ENCODE measurements at places on chromosomes 12 and 14.

DNA sequence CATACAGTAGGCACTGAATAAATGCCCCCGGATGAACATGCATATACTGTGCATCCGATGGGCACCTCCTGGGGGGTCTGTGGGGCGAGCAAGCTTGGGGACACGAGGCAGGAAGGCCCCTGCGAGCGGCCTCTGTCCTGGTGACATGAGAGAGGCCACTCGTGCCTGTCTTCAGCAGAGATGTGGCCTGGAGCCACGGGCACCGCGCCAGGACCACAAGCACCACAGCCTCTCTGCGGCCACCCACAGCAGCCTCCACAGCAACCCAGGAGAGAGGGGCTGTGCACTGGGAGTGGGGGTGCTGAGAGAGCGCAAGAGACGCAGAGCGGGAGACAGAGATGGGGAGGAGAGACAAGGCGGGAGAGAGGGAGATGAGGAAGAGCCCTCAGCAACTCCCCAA is 118.5 kb downstream of the RFLNA start:
- peak; percentile 89 for DNase-seq

- peak; percentile 56 for DNase-seq
These were observed 95.2 kb downstream of the CALM1 start for GRCh38 chr14:90491911-90492531.

GRCh38 chr14:26427097-26427496 is 170.7 kb downstream of the NOVA1 start:
- no peak for DNase-seq

DNA sequence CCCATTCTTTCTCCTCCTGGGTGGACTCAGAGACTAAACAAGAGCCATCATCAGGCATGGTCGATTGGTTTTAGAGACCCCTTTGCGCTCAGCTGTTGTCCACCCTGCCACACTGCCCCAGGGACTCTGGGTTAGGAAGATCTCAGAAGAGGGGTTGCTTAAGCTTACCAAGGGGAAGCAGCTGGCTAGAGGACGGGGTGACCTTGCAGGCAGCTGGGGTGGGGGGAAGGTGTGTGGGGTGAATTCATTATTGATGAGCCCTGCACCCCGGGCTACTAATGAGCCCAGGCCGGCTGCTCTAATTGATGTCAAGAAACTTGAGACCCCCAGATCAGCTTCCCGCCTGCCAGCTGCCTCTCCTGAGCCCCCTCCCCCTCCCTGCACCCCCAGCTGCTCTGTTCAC is 8.7 kb upstream of the ZNF385A start:
- no peak for DNase-seq

DNA sequence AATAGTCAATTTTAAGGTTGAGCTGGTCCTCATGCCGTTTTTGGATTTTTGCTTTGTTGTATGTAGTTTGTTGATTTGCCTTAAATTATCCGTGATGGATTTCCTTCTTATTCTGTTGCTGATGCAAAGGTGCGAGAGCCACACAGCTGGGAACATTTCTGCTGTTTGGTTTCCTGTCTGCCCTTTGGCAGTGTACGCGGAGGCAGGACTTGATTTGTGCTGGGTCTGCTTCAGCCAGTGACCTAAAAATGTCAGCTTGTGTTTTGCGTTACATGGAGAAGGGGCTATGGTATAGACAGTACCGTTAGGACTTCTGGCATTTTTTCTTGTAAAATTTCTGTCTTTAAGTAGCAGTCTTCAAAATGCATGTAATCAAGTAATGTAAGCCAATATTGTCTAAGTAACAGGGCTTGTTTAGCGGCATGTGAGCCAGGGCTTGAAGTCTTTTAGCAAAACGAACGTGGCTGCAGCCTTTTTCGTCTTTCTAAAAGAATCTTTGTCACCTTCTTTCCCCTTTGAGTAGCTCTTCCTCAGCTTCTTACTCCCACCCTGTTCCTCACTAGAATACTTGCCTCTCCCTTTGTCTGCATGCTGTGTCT is 18.2 kb upstream of the RD3L start:
- DNase-seq: no peak

GRCh38 chr12:94596596-94596995 is 53.8 kb downstream of the TMCC3 start:
- no peak for DNase-seq

- no peak for DNase-seq
These were observed 2.3 kb downstream of the C1QL4 start for GRCh38 chr12:49334681-49335080.

DNA sequence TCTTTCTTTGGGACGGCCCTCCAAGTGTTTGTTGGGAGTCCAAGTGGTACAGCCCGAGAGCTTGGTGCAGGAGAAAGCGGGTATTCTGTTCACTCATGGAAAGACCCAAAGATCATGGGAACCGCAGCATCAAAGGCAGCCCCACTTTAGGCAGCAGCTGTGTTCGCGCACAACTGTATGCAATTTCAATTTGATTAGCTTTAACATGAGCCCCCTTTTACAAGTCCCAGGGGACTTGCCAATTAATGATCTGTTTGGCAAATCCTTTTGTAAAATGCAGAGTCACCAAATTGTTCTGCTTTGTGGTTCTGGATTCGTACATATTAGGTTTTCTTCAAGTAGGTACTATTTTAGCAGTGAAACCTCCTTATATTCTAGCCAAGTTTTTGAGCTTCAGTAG is 217.7 kb downstream of the AACS start:
- no peak for DNase-seq

DNA sequence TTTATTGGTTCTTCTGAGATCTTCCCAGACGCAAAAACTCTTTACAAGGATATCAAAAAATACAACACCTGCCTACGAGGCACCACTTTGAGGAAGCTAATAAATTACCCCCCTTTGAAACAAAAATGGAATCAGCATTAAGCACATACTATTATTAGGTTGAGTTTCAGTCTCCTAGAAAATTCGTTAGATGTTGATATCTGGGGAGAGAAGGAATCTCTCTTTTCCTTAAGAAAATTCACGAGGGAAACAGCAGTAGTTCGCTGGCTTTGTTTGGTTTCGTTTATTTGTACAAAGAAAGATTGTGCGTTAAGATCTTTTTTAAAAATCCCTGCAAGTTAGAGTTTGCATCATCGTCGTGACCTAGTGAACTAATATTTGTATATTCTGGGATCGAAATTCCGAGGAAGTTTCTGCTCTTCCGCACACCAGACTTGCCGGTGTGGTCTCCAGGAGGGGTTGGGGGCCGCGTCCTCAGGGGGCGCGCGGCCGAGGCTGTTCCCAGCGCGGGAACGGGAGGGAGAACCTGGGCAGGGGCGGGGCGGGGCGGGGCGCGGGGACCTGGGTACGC is 12.1 kb downstream of the NKX2-1 start:
- no peak for DNase-seq

DNA sequence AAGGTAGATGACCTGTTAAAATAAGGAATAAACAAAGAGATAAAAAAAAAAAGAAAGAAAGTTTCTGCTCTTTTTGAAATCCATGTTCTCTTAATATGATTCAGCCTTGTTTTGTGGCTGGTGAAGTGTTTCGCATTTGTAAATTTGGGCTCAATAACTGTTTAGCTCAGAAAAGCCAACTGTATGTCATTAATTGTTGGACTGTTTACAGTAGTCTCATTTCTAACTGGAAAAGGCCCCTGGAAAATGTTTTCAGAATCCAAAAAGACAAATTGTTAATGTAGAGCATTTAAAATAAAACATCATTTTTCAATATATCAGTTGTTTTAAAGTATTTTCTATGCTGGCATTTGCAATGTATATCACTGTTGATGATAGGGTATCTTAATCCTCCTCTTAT is 47.4 kb upstream of the DYRK2 start:
- DNase-seq: no peak

DNA sequence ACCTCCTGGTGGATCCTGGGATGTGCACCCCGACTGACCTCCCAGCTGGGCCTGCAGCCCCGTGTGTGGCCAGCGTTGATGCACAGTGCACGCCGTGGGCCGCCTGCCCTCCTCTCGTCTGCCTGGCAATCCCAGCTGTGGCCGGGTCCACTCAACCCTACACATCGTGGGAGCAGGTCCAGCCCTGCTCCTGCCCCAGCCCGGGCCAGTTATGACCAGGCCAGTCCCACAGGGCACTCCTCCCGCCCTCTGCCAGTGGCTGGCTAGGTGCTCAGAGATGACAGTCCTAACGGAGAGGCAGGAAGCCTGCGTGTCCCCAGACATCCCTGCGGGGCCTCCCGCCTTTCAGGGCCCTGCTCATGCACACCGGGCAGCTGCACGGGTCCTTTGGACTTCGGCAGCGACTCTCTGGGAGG is 10.8 kb downstream of the GALNT9 start:
- DNase-seq: peak; percentile 64

DNA sequence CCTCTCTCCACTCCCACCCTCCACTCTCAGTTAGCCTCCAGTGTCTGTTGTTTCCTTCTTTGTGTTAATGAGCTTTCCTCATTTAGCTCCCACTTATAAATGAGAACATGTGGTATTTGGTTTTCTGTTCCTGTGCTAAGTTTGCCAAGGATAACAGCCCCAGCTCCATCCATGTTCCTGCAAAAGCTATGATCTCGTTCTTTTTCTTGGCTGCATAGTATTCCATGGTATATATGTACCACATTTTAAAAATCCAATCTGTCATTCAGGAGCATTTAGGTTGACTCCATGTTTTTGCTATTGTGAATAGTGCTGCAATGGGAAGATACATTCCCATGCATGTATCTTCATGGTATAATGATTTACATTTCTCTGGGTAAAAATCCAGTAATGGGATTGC is 2.8 kb upstream of the WASHC4 start:
- no peak for DNase-seq

GRCh38 chr12:111467092-111467856 is 61.6 kb downstream of the SH2B3 start:
- no peak for DNase-seq

GRCh38 chr12:56581418-56582145 is 48.5 kb downstream of the BAZ2A start:
- no peak for DNase-seq

- no peak for DNase-seq
These were observed 67.6 kb downstream of the POLR3B start for GRCh38 chr12:106425061-106425702.

GRCh38 chr12:75390156-75390898 is 562 bp upstream of the GLIPR1L2 start:
- no peak for DNase-seq

- DNase-seq: no peak
These were observed 282.8 kb downstream of the EGLN3 start for GRCh38 chr14:33668066-33668465.

- peak; percentile 76 for DNase-seq
These were observed 677 bp downstream of the ATP2A2 start for GRCh38 chr12:110281549-110282299.

DNA sequence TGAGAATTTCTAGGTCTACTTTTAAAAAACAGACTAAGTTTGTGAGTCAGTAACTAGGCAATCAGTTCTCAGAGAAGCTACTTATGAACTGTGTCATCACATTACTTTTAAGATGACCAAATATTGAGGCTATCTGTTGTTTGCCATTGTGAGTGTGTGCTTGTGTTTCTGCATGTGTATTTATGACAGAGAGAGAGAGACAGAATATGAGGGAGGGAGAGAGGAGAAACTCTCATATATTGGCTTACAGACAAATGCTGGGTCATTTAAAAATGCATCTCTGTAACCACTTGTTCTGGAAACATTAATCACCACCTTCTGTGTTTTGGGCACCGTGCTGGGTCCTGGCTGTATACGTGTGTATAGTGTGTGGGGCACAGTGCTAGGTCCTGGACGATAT is 161.5 kb upstream of the FRMD6 start:
- DNase-seq: no peak

GRCh38 chr12:3453206-3453989 is 37.6 kb upstream of the PRMT8 start:
- DNase-seq: no peak

DNA sequence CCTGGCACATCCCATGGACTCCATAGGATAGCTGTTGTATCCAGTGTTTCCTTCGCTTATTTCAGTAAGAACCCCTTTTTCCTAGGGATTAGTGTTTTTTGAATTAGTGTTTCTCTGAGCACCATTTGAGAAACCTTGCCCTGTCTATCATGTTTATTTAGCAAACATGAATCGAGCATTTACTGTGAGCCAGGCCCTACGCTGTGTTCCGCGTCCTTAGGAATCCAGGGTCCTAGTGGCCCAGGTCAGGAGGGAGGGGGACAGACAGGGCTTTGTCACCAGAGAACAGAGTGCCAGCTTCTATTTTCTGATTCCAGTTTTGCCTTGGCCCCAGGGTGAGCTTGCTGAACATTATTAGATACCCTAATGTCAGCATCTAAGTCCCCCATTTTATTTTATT is 2.5 kb downstream of the TEAD4 start:
- DNase-seq: no peak

GRCh38 chr12:10170216-10170615 is 1.7 kb downstream of the OLR1 start:
- DNase-seq: no peak

GRCh38 chr12:19018302-19018970 is 111.1 kb upstream of the PLEKHA5 start:
- no peak for DNase-seq

GRCh38 chr12:115916910-115917668 is 360.4 kb downstream of the MED13L start:
- DNase-seq: peak; percentile 80

DNA sequence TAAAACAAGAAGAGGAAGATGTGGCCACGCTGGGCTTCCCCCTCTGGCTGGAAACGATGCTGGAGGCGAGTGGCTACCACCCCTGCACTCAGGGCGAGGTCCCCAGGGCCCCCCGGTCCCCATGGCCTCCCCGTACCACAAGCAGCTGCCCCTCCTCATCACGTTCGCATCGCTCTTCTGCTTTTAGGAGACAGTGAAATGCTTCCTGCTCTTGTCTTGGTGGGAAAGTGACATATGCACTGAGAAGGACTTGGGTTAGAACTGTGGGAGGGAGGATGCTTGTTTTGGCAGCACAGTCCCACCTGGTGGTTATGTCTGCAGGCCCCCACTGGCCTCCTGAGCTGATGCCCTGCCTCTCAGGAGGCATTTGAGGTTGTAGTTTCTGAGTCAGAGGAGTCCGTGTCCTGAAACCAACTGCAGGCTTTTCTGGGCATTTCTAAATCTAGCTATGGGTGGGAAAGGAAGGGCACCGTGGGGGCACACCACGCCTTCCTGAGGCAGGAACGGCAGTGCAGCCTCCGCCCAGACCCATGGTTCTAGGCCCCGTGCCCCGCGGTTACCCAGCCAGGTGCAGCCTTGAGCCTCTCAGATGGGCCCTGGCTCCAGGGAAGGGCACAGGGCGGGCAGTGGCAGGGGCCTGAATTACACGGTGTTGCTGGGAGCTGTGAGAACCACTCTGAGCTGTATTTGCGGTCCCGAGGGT is 139.3 kb downstream of the ADGRD1 start:
- peak; percentile 67 for DNase-seq

- DNase-seq: no peak
These were observed 276.5 kb upstream of the AMIGO2 start for GRCh38 chr12:47356129-47356700.

DNA sequence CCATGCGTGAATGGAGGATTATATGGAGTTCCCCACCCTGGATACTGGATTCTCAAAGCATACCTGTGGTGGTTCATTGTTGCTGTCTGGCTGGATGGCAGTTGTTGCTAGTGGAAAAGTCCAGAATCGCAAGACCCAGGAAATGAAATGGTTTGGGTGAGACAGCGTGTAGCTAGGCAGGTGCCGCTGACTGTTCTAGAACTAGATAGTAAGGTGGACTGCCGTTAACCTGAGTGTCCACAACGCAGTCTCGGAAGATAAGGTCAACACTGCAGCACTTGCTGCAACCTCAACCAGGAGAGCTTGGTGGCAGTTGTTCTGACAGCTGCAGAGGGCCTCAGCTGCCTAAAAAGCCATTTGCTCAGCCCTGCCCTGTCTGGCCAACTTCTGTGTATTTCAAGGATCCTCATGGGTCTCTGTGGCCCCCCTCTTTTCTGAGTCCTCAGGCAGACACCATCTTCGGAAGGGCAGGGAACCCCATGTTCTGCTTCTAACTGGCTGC is 15.5 kb upstream of the IRF2BPL start:
- no peak for DNase-seq

Measured in Right ventricle myocardium inferior (tissue), 1 donor.